Foreskin fibroblast (primary cell): ENCODE measurements at places on chromosomes 3 and 15.

DNA sequence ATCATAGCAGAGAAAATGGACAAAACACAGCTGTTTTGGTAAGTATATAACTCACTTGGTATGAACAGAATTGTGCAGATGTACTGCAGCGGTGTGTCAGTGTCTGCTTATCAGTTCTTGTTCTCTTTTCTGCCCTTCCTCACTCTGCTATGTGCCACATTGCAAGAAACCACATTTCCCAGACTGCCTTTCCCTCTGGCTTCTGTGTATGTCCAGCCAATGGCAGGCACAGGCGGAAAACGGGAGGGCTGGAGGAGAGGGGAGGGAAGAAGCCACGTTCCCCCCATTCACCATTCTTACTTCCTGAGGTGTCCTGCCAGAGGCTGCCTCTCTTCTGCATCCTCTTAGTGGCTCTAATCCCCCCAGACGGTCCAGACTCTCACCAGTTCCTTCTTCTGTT is 15.4 kb downstream of the HHLA2 start:
- DNase-seq = no peak

GRCh38 chr3:177446165-177446601 is 248.9 kb upstream of the TBL1XR1 start:
- DNase-seq = no peak

- DNase-seq = no peak
These were observed 164.3 kb upstream of the GMNC start for GRCh38 chr3:191026746-191027145.

GRCh38 chr15:67884514-67885174 is 44.8 kb upstream of the RNU6-1 start:
- peak; percentile 48 for DNase-seq

GRCh38 chr3:148106062-148106461 is 591.6 kb upstream of the AGTR1 start:
- no peak for DNase-seq

DNA sequence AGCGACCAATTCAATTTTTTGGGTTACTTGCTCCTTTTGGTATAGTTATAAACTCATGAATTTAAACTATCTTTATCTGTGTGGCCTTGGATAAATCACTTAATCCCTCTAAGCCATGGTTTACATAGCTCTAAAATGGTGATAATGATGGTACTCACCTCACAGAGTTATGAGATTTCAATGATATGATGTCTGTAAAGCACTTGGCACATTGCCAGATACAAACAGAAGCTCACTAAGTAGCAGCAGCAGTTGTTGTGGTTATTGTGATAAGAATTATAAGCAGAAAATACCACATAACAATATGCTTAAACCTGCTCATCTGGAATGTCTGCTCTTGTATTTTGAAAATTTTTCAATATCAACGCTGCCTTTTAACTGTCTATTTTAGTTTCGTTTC is 185.1 kb upstream of the SNTN start:
- DNase-seq = no peak

DNA sequence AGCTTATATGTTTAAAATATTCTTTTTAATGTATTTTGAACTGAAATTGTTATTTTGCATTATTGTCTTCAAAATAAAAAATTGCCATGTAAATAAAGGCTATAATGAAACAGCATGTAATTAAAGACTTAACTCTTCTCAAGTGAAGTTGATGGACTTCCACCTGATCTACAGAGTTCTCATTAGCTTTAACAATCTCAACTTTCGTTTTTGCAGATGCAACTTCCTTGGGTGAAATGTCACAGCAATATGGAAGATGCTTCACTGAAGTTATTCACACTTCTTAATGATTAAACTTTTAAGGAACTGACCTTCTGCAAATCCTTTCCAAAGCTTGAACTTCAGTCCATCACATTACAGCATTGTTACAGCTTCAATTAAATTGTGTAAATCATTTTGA is 63.6 kb downstream of the OSTN start:
- no peak for DNase-seq

- no peak for DNase-seq
These were observed 100.7 kb upstream of the KCNMB2 start for GRCh38 chr3:178435575-178435974.

GRCh38 chr3:183434503-183434902 is 6.1 kb upstream of the MCF2L2 start:
- DNase-seq = no peak

DNA sequence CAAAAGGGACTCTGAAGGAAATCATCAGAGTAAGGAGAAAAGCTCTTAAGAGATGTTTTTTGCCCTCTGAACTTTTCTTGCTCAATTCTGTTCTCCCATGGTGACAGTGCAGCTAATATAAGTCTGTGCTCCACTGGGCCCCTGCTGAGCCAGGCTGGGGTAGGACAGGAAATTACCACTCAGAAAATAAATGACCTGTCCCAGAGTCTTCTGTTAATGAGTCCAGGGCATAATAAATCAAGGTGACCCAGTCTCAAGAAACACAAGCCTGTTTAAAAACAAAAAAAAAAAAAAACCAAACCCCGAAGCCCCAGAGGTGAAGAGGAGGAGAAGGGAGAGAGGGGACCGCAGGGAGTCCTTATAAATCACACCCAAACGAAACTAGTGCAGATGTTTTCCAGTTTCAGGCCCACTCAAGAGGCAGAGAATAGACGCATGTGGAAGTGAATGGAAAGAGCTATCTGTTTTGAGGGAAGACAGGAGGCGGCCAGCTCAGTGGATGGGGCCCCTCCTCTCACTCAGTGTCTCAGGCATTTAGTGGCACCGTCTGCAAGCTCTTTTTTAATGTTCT is 59.8 kb upstream of the BOC start:
- DNase-seq = peak; percentile 30

DNA sequence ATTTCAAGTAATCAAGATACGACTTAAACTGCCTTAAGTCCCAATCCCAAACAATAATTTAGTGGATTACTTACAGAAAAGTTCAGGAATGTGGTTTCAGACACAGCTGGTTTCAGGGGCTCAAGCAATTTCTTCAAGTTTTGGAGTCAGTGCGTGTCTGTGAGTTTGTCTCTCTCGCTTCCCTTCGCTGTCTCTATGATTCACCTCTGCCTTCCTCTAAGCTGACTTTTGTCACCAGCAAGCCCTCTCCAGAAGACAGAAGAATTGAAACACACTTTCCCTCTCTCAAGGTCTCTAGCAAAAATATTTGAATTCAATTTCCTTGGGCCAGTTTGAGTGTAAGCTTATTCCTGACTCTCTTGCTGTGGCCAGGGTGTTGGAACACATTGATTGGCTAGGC is 392.4 kb downstream of the EDEM1 start:
- DNase-seq = no peak

GRCh38 chr3:195895078-195895860 is 13.1 kb downstream of the TNK2 start:
- no peak for DNase-seq

DNA sequence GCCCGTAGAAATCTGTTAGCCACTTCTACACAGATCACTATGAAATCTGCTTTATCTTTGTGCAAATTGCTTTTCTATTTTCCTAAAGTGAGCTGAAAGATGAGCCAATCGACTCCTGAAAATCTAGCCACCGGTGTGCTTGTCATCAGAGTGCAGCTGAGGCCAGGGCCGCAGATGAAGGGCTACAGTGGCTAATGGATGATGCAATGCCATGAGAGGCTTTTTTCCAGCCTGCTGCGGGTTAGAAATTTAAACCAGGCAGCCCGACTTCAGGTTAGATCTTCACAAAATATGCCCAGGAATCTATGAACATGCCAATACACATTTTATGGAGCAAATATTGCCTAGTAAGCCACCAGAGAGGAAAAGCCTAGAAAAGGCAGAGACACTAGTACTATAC is 948.2 kb upstream of the CFAP20DC start:
- DNase-seq = no peak

DNA sequence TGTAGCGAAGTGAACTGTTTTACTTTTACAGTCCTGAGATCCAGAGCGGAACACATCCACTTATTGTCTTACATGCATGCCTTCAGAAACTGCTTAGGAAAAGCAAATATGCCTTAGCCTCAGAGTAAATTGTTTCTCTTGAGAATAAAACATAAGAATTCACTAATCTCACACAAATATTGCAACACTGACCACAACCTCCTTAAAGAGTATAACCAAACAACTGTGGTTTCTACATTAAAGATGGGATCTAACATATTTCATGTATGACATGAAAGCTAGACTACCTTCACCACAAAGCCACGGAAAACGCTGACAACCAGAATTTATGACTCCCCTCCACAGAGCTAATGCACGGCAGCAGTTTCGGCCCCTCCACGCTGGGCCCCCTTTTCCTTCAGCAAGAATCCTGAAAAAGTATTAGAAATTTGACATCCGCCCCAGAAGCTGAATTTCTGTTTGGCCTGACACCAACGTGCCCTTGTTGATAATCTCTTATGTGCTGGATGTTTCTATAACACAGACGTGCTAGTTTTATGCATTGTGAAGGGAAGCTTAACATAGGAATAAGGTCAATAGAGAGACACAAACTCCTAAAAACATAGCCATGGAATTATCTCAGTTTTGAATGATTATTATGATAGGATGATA is 84.6 kb downstream of the GREM1 start:
- peak; percentile 47 for DNase-seq

- DNase-seq = no peak
These were observed 470.5 kb upstream of the UBE2E2 start for GRCh38 chr3:22732641-22733040.

DNA sequence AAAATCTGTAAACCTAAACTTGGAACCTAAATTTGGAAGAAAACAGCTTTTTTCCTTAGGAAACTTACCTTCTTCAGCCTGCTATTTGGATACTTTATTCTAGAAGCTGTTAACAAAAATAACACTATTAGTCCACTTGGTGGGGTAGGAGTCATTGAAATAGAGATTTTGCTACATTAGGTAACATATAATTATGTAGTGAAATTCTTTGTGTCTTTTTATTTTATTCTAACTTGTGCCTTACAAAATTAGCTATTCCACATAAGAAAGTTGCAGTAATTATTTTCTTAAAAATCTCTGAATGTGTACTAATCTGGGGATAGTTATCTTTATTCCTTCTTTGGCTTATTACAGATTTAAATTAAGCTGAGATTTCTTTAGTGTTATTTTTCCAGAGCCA is 360.4 kb upstream of the ROBO2 start:
- no peak for DNase-seq

- peak; percentile 55 for DNase-seq
These were observed 21.9 kb downstream of the PLCL2 start for GRCh38 chr3:16906682-16907081.

GRCh38 chr3:129277829-129278271 is 820 bp upstream of the HMCES start:
- DNase-seq = no peak

DNA sequence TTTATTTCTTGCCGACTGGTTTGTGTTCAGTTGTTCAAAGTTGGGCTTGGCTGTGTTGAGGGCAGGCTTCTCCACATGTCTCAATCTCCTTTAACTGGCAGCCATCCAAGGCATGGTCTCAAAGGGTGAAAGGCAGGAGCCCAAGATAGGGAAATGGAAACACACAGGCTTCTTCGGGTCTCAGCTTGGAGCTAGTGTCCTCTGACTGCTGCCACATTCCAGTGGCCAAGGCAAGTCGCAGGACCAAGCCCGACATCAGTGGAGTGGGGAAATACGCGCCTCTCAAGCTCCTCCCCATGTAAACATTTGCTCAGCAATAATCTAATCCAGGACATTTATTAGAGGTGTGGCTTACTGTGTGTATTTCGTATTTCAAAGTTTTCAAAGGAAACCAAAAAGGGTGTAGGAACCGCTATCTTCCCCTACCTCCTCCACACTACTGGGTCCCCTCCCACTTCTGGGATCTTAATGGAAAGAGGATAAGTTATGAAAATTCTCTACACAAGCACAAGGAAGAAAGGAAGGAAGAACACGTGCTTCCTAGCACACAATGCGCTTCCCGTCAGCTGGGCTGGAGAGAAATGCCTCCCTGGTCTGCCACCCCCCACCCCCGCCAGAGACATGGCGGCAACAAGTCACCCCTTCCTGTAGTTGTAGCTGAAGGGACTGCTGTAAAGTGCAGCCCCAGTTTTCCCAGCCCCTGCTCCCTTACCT is 181.7 kb downstream of the FAM43A start:
- peak; percentile 16 for DNase-seq

GRCh38 chr3:2526926-2527325 is 428.3 kb downstream of the CNTN4 start:
- no peak for DNase-seq

- DNase-seq = no peak
These were observed 27.9 kb downstream of the KY start for GRCh38 chr3:134622806-134623365.

DNA sequence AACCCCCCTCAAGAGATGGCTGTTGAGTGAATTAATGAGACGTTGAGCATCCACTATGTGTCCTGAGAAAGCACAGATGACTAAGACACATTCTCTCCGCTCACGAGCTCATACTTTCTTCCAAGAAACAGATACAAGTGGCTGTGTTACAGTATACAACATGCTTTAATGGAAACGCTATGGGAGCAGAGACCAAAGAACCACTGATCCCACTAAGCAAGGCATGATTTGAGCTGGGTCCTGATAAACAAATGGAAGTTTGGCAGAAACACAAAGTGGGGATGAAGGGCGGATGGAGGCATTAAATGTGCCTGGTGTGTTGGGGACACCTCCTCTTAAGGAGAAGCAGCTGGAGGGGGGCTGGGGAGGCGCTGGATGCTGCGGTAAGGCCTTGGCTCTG is 129.4 kb downstream of the UACA start:
- DNase-seq = no peak

- DNase-seq = no peak
These were observed 182.2 kb upstream of the ICE2 start for GRCh38 chr15:60661080-60661645.

DNA sequence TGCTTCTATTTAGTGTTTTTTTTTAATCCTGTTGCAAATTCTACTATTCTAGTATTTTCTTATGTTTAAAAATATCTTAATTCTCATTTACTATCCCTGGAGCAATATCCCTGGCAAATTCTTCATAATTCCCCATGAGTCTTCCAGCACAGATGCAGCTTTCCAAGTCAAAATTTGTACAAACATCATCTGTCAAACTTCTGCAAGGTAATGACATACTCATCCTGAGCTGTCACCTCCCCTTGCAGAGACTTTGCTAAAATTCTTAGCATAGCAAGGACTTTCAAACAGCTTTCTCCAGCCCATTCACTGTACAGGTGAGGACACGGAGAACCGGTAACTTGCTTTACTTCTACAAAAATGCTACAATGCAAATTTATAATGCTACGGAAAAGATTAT is 28.6 kb upstream of the VGLL4 start:
- no peak for DNase-seq

DNA sequence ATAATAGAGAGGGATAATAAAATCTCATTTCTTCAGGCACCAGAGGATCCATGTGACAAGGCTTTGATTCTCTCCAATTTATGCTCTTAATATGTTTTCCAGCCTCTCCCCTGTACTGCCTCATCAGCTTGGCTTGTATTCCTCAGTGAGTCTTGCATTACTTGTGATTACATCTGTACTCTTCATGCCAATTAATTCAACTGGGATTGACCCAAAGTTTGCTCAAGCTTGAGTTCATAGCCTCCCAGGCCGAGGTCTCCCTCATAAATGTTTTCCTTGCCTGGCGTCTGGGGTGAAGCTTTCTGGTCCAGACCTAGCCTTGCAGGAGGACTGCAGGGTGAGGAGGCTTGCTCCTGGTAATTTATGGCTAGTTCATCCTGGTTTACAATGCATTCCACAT is 146.9 kb downstream of the CHST2 start:
- DNase-seq = peak; percentile 71
